ENCODE measurements at places on chromosomes 16 and 17.

GRCh38 chr16:72983728-72984350 is 64.1 kb downstream of the ZFHX3 start:
- DNase-seq, result no peak

DNA sequence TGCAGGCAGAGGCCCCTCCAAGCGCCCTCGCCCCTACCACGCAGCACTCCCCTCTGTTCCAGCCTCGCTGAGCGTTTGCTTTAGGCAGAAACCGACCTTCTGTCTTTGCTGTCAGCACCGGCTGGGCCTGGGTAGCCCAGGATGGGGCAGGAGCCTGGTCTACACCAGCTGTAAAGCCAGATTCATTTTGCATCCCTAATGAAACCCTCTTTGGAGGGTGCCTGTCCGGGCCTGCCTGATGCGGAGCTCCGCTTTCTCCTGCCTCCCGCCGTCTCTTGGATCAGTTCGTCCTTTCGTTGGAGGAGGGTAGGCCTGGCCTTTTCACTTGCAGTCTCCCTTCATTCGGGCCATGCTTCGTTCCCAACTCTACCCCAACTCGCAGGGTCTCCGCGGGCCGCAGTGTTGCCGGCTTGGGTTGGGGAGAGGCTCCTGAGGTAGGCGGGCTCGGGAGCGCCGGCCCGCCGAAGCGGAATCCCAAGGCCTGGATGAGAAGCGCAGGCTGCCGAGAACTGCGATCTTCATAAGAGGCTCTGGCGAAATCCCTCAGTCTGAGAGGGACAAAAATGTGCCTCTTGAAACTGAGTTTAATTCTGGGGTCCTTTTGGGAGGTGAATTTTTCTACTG is 4.8 kb upstream of the HOXB8 start:
- no peak for DNase-seq

- no peak for DNase-seq
Measured at GRCh38 chr16:15597822-15598647, 44.9 kb downstream of the MARF1 start.

GRCh38 chr17:22266231-22266630 is 573.9 kb downstream of the KCNJ18 start:
- no peak for DNase-seq

DNA sequence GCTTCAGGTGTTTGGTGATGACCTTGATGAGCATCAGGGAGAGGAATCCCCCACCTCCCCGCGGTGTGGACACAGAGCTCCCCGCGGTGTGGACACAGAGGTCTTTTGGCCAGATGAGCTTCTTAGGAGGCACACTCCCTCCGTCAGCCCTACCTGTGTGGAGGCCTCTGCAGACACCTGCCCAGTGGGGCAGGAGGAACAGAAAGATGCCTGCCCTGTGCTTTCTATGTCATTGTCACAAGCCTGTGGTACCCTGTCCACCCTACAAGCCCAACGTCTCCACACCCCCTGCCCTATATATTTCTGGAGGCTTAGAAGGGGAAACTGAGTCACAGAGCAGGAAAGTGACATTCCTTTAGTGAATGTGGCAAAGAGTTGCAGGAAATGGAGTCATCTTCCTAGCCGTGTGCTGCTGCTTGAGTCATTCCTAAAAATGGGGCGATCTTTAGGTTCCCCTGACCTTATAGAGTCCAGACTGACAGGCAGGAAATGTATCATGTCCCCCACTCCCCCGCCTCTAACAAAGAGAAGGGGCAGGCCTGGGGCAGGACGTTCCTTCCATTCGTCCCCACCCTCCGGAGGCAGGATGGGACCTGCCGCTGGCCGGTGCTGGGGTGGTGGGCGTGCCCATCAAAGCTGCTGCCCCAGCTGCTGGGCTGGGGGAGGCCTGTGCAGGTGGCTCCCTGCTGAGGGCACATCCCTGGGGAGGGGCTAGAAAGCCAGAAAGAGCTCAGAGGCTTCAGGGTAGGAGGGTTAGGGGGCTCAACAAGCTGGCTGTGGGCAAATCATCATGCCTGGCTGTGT is 1.0 kb upstream of the C16orf74 start:
- no peak for DNase-seq

DNA sequence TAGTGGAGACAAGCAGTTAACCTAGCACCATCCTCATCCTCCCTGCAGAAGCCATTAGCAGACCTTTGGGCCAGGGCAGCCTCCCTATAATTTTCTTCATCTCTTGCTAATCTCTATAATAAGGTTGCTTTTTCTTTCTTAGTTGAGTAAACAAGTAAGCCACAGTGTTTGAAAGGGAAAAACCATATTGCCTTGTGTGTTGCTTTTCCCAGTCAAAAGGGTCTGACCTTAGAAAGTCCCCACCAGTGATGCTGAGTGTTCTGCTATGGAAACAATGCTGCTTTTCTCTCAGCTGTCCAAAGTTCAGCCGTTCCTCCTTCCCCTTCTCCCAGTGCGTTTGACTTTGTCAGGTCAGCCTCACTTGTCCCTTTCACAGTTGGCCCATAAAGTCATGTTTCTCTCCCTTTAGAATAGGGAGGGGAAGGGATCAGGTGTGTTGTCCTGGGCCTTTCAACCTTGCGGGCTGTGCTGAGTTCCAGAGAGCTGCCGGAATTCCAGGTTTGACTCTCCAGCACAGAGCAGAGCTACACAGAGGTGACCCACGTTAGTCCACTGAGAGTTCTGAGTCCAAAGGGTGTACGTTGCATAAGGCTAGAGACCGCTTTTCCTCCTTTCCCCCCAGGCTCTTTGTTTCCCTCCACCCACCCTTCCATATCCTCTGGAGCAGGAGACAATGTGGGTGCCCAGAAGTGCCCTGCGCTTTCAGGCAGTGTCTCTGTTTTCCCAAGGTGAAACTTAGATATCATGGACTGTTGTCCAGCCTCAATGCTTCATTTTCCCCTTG is 15.9 kb upstream of the CLEC18C start:
- no peak for DNase-seq

DNA sequence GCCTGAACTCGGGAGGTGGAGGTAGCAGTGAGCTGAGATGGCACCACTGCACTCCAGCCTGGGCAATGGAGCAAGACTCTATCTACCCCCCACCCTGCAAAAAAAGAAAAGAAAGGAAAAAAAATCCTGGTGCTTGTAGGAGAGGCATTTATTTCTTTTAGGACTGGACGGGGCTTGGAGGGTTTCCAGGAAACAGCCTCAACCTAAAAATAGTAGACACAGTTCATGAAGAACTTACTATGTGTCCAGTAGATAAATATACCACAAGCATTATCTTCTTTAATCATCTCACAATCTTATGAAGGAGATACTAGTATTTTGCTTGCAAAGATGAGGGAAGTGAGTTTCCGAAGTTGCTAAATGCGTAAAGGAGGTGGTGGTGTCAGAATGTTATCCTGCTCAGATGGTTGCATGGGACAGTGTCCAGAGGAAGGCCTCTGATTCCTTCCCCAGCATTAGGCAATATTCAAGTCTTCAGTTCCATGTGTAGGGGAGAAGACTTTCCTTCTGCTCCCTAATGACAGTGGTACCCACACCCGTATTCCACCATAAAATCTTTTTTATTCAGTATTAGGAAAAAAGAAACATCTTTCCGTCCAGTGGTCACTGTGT is 263.2 kb downstream of the WWOX start:
- no peak for DNase-seq

GRCh38 chr16:88659160-88659559 is 3.7 kb downstream of the MVD start:
- DNase-seq, result no peak

- DNase-seq, result no peak
Measured at GRCh38 chr17:52678211-52678610, 519.7 kb upstream of the CA10 start.

- no peak for DNase-seq
Measured at GRCh38 chr16:11539641-11540050, 47.1 kb downstream of the LITAF start.

- no peak for DNase-seq
Measured at GRCh38 chr17:76657505-76658241, 14.1 kb upstream of the ST6GALNAC1 start.

DNA sequence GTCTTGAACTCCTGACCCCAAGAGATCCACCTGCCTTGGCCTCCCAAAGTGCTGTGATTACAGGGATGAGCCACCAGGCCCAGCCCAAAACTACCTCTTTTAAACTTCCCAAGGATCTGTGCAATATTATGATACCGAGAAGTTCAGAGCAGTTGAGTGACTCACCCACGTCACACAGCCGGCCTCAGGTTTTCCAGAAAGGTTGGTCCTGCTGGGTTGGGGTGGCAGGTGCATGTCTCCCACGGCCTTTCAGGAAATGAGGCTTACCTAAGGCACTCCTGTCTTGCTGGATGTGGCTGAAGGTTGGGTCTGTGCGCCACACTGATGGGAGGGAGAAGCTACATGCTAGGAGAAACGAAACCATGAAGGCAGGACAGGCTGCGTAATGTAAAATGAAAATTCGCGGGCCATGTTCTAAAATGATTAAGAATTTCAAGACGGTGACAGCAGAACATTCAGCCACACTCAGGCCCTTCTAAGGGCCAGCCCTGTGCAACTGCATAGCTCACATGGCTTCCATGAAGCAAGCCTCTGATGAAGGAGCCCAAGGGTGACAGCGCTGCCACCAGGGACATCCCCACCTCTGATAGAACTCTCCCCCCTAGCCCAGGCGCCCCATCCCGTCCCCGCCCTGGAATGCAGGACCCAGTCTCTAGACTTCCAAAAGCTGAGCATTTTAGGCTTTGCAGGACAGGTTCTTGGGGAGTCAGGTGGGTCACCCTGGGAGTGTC is 6.6 kb upstream of the GLIS2 start:
- DNase-seq, result no peak

DNA sequence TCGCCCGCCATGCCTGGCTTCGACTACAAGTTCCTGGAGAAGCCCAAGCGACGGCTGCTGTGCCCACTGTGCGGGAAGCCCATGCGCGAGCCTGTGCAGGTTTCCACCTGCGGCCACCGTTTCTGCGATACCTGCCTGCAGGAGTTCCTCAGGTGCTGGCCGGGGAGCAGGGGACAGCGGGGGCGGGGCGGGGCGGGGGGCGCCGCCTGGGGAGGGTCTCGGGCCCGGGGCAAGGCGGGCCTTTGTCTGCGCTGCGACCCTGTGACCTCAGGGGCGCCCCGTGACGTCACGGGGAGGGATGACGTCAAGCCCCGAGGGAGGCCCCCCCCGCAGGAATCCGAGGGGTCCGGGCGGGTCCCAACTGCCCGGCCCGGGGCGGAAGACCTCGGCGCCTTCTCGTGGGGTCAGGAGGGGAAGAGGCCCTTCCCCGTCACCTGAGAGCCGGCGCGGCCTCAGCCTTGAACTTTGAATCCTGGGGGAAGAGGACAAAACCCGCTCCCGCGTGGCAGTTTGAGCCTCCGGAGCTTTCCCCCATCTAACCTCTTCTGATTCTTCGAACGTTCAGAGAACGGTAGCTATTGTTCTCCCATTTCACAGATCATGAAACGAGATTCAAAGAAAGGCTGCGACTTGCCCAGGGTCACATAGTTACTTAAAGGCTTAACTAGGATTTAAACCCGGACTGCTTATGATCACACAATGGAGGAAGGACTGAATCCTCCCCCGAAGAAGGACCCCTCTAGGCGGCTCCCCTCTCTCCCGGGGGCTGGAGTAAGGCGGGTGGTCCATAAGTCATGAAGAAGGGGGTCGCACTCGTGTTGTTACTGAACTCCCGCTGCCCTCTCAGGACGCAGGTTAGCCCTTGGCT is 527 bp downstream of the TRAF4 start:
- peak; percentile 51 for DNase-seq

DNA sequence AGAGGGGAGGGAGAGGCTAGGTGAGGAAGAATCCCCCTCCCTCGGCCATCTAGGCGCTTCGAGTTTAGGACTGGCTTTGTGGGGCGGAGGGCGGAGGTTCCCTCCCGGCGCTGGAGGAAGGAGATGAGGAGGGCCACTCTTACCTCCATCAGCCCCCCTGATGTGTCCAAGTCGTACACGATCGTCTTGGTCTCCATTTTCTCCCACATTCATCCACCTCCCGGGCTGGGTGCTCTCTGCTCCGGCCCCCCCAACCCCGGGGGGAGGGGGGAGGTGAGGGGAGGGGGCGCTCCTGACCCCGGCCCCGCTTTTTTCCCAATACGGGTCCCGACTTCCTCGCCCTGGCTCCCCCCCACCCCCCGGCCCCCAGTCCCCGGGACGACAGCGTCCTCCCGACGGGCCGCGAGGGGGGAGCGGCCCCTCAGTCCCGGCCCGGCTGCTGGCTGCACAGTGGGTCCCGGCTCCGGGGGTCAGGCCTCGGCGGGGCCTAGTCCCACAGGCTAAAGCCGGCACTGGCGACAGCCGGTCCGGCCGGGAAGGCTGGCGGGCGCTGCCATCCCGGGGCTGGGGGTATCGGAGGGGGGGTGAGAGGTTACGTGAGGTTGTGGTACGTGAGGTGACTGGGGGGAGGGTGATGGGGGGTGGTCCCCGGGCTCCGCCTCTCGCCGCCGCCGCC is 428 bp downstream of the PHF12 start:
- no peak for DNase-seq

DNA sequence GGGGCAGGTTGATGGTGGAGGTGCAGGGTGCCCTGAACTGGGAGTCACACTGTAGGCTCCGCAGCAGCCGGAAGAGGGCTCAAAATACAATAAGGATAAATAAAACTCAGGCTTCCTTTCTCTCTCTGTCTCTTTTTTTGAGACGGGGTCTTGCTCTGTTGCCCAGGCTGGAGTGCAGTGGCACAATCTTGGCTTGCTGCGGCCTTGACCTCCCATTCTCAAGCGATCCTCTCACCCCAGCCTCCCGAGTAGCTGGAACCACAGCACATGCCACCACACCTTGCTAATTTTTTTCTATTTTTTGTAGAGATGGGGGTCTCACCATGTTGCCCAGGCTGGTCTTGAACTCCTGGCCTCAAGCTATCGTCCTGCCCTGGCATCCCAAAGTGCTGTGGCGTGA is 32.9 kb upstream of the NPTX1 start:
- DNase-seq, result no peak

- no peak for DNase-seq
Measured at GRCh38 chr16:2211923-2212347, 1.3 kb upstream of the BRICD5 start.

DNA sequence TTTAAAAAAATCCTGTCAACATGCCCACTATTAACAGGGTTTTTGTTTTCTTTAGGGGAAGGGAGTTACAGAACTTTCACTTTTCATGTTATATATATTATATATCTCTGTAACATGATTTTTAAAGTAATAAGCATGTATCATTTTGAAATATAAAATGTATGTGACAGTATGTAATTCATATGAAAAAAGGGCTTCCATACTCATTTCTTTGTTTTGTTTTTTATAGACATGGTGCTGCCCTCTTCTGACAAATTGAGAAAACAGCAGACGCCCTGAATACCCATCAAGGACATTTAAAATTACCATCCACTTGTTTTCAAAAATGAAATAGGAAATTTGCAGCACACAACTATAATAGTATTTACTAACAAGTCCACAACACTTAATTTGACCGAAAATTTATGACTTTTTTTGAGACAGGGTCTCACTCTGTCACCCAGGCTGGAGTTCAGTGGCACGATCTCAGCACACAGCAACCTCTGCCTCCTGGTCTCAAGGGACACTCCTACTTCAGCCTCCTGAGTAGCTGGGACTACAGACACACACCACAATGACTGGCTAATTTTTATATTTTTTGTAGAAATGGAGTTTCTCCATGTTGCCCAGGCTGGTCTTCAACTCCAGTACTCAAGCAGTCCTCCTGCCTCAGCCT is 30.4 kb downstream of the CFDP1 start:
- DNase-seq, result no peak

All from activated gamma-delta T cell treated with Interleukin-2 at 50 U/mL for 16 hours (primary cell).